ENCODE measurements at places on chromosomes 1 and 21. TPM values are rescaled to one million over a fixed set of nuclear protein-coding genes. Genes with fewer than 3 reads are reported as not detected.

The FYB2 gene
- not detected for total RNA-seq

GRCh38 chr1:92817986-92818764 is 13.7 kb upstream of the RPL5 start:
- peak; percentile 22 for DNase-seq

The HCRTR1 gene
- total RNA-seq: not detected

- DNase-seq: no peak
Measured at GRCh38 chr1:26761217-26761616, 26.5 kb upstream of the PIGV start.

The PTGS2 gene
- total RNA-seq: 0.13 TPM

The PAX7 gene
- total RNA-seq: not detected
